Left renal pelvis (tissue), 4 donors: ENCODE measurements at places on chromosomes 16 and 17.

DNA sequence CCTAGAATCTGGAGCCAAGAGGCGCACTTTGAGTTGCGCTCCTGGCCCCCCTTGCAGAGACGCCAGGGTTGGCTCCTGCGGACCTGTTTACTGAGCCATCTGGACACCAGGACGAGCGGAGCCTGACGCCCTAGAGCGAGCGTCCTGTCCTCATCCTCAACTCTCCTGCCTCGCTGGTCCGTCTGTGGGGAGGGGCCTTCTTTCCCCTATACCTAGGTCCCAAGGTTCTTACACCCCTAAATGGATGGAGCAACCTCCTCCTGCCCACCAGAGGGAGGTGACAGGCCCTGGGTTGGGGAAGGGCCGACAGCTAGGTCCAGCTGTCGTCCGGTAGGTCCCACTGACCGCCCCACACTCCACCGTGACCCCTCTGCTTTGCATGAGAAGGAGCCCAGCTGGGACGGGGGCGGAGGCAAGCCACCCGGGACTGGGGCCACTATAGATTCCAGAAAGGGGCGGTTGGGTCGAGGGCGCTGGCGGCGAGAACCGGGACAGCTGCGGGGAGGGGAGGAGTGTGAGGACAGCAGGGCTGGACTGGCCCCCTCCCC lies 3.1 kb upstream of the LHX1 start:
- no peak for DNase-seq

GRCh38 chr17:930258-930657 lies 49.3 kb downstream of the NXN start:
- no peak for DNase-seq

GRCh38 chr17:65453204-65453931 lies 108.1 kb downstream of the AXIN2 start:
- no peak for DNase-seq

GRCh38 chr17:45376171-45377005 lies 56.3 kb downstream of the ARHGAP27 start:
- no peak for DNase-seq

GRCh38 chr17:67326440-67326839 lies 39.9 kb downstream of the PSMD12 start:
- no peak for DNase-seq
